ENCODE measurements at places on chromosomes 3 and 15.

- DNase-seq = no peak
These were observed 26.9 kb upstream of the WDR72 start for GRCh38 chr15:53786401-53786800.

DNA sequence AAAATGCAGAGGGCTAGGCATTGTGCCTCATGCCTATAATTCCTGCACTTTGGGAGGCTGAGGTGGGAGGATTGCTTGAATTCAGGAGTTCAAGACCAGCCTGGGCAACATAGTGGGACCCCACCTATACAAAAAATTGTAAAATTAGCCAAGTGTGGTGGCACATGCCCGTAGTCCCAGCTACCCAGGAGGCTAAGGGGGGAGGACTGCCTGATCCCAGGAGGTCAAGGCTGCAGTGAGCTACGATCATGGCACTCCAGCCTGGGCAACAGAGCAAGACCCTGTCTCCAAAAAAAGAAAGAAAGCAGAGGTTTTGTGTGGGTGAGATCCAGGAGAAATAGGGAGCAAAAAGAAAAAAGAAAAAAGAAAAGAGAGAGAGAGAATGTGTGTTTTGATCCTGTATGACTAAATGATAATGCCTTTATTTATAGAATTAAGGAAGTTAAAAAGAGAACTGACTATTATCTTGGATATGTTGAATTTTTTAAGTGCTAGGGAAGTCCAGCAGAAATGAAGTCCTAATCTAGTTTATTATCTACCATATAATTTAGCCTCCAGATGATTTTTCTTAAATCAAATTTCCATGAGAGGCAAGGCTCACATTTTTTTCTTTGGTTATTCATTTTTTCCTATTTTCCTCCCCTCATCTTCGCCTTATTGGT, 4.8 kb downstream of the TTBK2 start:
- DNase-seq = no peak

DNA sequence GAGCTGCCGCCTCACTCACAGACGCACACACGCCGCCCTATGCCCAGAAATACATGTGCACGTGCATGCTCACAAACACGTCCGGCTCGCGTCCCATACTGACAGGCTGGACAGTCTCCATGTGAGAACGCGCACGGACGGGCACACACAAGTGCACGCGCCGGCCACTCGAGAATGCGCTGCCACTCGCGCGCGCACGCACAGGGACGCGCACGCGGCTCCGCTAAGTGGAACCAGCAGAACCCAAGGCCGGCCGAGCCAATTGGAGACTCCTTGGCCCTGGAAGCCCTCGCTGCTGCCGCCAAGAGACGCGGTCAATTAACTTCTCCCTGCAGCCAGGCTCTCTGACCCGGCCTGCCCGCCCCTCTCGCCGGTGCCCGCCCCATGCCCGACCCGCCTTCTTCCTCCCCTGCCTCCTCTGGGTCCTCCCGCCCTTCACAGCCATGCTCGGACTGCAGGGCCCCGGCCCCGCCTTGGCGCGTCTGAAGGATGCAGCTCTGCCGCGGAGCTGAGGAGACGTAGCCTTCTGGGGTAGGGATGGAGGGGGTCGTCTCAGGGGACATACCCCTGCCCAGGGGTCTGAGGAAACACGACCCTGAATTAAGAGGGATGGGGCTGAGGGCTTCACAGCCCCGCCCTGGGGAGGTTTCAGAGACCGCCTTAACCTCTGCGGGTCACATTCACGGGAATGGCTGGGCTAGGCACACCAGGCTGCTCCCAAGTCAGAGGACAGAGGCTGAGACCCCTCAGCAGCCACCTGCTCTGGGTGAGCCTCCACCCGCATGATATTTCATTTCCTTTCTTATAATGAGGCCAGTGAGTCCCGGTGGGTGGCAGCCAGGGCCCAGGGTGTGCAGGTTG, 15.0 kb downstream of the PTH1R start:
- peak; percentile 35 for DNase-seq

DNA sequence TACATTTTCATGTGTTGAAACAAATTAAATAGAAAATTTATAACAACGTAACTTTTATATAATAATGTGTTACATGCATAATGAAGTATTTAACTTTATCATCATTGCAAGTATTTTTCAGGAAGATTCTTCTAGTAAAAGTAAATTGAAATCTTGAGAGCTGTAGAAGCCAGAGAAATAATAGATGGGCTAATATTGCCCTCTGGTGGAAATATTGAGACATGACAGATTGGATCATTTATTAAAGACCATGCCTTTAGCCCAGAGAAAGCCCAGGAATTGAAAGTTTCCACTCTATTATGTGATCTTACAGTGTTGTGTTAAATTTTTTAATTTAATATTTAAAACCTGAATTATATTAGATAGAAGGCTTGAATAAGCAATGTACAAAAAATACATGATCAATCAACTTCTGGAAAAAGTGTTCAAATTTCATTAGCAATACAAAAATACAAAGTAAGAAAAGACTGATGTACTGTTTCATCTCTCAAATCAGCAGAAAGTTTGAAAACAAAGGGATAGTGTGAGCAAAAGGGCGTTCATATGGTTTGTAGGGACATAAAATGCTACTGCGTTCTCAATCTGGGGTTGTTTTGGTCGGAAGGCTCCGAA, 52.7 kb upstream of the SPTSSB start:
- peak; percentile 66 for DNase-seq

GRCh38 chr3:153232851-153233271, 70.8 kb downstream of the RAP2B start:
- DNase-seq = peak; percentile 85

- DNase-seq = no peak
These were observed 355.3 kb upstream of the SLCO3A1 start for GRCh38 chr15:91498046-91498748.

GRCh38 chr15:73996939-73997338, 2.4 kb downstream of the PML start:
- DNase-seq = peak; percentile 70

GRCh38 chr15:63190769-63191649, 1.6 kb downstream of the RAB8B start:
- peak; percentile 58 for DNase-seq

DNA sequence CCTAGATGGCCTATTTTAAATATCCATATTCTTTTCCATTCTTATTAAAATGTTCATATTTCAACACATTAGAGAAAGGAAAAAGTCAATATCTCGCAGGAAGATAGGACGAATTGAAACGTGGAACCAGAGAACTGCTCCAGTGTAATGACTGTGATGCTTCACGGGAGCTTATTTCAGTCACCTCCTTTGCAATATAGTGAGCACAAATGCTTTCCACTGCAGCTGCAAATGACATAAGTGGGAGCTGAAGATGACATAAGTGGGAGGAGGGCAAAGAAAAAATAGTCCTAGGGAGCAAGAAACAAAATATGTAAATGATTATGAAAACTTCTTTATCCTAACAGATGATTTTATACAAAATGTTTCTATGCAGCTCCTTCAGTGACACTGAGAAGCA, 324.1 kb downstream of the ZNF385D start:
- no peak for DNase-seq

GRCh38 chr3:16671690-16672089, 66.5 kb upstream of the DAZL start:
- DNase-seq = no peak

GRCh38 chr15:51403072-51403878, 61.8 kb downstream of the GLDN start:
- DNase-seq = peak; percentile 74

All from fibroblast of the aortic adventitia (primary cell).